ENCODE measurements at places on chromosomes 2 and 18. TPM values are rescaled to one million over a fixed set of nuclear protein-coding genes. Genes with fewer than 3 reads are reported as not detected.

Gene OSBPL1A
- total RNA-seq: 82.8 TPM

Gene DNAH7
- 0.11 TPM for total RNA-seq

- DNase-seq: no peak
These were observed 37.9 kb downstream of the CREB1 start for GRCh38 chr2:207567671-207568070.

- DNase-seq: no peak
These were observed 305.7 kb upstream of the FAM98A start for GRCh38 chr2:33904801-33905200.

DNA sequence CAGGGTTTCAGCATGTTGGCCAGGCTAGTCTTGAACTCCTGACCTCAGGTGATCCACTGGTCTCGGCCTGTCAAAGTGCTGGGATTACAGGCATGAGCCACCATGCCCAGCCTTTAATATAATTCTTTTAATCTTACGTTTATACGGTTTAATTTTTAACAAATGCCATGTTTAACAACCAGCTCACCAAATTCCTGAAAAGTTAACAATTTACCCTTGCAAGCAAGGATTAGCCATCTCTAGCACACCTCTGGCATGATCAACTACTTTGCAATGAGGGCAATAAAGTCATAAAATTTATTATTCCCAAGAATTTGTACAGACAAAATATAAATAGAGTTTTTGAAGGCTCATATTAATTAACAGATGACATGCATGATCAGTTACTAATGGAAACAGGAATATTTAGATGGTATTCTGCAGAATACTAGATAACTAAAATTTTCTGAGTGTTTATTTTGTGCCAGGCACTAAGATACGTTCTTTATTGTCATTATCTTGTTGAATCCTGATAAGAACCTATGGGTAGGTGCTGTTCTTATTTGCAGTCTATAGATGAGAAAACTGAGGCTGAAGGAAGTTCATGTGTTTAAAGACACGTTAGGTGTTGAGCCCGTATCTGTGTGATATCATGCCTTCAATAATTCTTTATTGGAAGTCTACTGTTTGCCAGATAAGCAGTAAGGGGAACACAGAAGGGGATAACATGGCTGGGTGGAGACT lies 190.1 kb downstream of the CDCA7 start:
- no peak for DNase-seq

Measured in left ventricle myocardium inferior (tissue), 1 donor.